Renal pelvis (tissue), 12 donors: ENCODE measurements at places on chromosomes 3 and 15. TPM values are rescaled to one million over a fixed set of nuclear protein-coding genes. Genes with fewer than 3 reads are reported as not detected.

Gene CPLX3
- 0.08 TPM for polyA plus RNA-seq

Gene LIPH
- polyA plus RNA-seq = 3.6 TPM

Gene DZIP3
- 31.3 TPM for polyA plus RNA-seq

Gene STRA6
- 27.0 TPM for polyA plus RNA-seq

- no peak for DNase-seq
Measured at GRCh38 chr3:144259267-144259666, 287.6 kb downstream of the DIPK2A start.

DNA sequence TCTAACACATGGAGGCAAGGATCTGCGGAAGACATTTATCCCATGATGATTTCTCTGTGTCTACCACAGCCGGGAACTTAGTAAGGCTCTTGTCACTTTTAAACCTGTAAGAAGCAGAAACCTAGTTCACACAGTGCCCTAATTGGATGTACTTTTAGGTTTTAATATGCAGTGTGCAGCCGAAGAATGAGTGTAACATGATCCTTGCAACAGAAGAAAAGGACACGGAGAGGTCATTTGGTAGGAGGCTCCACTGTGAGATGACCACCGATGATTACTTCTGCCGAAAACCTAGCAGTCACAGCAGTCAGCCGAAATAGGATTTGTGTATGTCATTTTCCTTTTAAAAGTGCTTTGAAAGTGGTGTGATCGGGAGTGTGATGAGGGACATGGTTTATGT lies 6.8 kb downstream of the CACNA1D start:
- no peak for DNase-seq

- no peak for DNase-seq
Measured at GRCh38 chr3:53949541-53949940, 57.9 kb upstream of the SELENOK start.

DNA sequence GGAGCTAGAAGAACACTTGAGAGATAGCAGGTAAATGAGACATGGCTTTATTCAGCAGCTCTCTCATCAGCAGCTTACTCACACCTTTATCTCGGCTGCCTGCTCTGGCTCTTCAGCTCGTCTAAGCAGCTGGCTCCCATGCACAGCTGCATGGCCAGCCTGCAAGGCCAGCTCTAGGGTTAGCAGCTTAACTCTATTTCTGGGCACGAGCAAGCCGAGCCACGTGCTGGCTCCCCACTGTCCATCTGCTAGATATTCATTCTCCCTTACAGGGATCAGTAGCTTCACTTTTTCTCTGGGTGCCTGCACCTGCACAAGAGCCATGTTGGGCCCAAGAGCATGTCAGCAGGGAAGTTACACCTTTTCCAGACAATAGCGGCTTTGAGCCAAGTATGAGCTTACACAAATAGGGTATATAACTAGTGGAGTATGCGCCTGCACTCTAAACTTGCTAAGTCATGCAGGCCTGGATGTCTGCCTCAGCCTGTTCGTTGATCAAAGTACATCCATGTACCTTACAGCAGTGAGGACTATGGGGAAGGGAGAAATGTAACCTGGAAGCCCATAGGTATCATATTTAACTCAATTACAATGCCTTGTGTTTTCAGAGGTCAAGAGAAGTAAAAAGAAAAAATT lies 174.9 kb upstream of the SNTN start:
- no peak for DNase-seq

GRCh38 chr15:62749036-62749815 lies 293.3 kb upstream of the TPM1 start:
- DNase-seq = no peak

- no peak for DNase-seq
Measured at GRCh38 chr15:51377038-51377786, 35.8 kb downstream of the GLDN start.

GRCh38 chr15:86611417-86612040 lies 531.9 kb downstream of the AGBL1 start:
- no peak for DNase-seq

GRCh38 chr15:77942611-77943211 lies 134.8 kb downstream of the TBC1D2B start:
- no peak for DNase-seq

DNA sequence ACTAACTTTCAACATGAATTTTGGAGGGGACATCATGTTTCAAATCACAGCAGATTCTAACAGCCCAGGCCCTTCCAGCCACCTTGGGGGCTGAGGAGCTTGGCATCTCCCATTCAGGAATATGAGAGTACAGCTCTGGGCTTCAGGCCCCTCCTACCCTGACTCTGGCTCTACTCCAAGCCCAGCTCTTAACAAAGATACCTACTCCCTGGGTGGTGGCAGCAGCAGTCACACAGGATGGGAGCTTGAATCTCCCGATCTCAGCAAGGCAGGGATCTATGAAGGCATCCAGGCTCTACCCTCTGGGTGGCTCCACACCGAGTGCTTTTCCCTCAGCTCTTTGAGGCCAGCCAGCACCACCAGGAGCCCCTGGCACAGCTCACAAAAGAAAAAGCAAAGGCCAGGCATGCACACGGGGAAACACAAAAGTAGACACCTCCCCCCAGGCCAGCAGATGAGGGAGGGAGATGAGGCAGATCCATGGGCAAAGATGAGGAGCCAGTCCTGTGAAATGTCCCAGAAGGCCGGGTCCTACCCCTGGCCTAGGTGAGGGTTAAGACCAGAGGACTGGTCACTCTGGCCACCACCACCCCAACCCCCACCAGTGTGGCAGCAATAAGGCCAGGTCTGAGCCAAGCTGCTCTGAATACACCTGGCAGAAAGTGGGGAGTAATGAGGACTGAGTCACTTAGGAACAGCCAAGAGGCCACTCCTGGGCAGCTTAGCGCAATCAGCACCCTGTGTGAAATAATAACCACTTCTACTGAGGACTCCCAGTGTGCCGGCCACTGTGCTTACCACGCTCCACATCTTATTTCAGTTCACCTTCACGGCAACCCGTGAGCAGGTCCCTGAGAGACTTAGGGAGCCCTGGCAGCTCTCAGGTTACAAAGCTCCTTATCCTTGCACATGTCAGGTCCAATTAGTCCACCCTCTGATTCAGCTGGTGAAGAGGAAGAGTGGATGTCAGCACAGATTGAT lies 24.3 kb downstream of the PLA2G4F start:
- DNase-seq = no peak

- DNase-seq = peak; percentile 41
Measured at GRCh38 chr15:42084465-42085235, 9.7 kb downstream of the PLA2G4D start.

DNA sequence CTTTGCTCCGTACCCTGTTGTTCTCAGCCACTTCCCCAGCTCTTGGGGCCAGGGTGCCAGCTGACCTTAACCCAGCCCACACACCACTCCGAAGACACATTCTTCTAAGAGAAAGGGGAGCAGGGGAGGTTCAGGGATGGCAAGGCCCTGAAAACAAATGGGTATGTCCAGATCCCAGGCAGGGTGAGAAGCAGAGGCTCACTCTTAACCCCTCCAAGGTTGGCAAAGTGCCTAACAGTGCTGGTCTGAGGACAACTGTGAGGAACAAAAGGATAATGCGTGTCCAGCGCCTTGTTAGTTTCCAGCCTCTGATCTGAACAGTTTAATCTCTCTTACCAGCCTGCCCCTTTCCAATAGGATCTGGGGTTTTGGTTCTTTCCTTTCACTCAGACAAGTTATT lies 1.5 kb downstream of the TMEM44 start:
- no peak for DNase-seq

GRCh38 chr3:134656211-134656800 lies 5.5 kb upstream of the KY start:
- DNase-seq = no peak

DNA sequence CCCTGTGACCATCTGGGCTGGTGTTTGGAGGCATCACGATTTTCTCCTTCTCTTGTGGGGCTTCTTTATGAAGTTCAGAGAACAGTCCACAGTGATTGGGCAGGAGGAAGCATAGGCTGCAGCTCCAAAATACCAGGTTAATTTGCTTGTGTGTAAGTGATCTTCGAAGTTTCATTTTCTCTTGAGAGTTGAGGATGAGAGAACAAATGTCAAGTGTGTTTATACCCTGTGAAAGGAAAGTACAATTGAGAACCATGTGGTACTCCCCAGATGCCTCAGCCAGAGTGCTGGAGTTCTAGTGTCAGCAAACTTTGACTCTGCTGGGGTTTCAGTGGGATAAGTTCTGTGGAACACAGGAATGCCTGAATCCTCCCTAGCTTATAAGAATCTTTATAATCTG lies 357.1 kb upstream of the CFAP20DC start:
- no peak for DNase-seq
